Mammary microvascular endothelial cell (primary cell): ENCODE measurements at places on chromosomes 7 and 10. TPM values are rescaled to one million over a fixed set of nuclear protein-coding genes. Genes with fewer than 3 reads are reported as not detected.

The PLEKHS1 gene
- total RNA-seq: not detected in 2 replicates

The POMZP3 gene
- 9.7 and 10.3 TPM in 2 replicates for total RNA-seq

The LIPN gene
- total RNA-seq: not detected in 2 replicates

The HOXA4 gene
- total RNA-seq: 6.2 and 8.8 TPM in 2 replicates

The RNLS gene
- 1.4 and 2.9 TPM in 2 replicates for total RNA-seq

The ENKUR gene
- 0.39 and 0.47 TPM in 2 replicates for total RNA-seq

The GPR15LG gene
- not detected in 2 replicates for total RNA-seq

The ADRB1 gene
- total RNA-seq: 1.5 and 2.1 TPM in 2 replicates

The SMO gene
- total RNA-seq: 8.5 and 9.1 TPM in 2 replicates

The ITPRIP gene
- 57.4 and 62.5 TPM in 2 replicates for total RNA-seq

The TSPAN13 gene
- total RNA-seq: 55.2 and 56.2 TPM in 2 replicates
